Fibroblast of skin of right quadriceps (primary cell): ENCODE measurements at places on chromosomes 1 and 21.

GRCh38 chr21:41435706-41436105 lies 9.7 kb downstream of the MX1 start:
- DNase-seq, result no peak

GRCh38 chr21:40130476-40130875 lies 263.2 kb downstream of the PCP4 start:
- DNase-seq, result no peak

DNA sequence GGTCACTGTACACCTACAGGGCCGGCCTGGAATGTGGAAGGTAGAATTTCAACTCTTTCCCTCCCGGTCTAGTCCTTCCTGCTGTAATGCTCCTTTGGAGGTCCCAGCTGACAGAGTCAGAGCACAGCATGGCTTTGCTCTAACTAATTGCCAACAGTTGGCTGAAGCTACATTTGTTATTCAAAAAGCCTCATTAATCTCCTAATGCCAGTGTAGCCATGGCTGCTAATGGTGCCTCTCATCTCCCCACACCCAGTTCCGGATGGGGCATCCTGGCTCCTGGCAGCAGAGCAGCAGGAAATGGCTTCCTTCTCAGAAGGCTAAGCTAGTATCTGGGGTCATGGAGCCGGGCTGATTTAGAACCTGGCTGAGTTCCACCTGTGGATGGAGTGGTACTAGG lies 18.7 kb upstream of the CAMK1G start:
- DNase-seq, result no peak

- DNase-seq, result peak; percentile 22
These were observed 12.7 kb downstream of the C1QB start for GRCh38 chr1:22665752-22666151.

GRCh38 chr1:243322326-243322725 lies 66.5 kb downstream of the SDCCAG8 start:
- DNase-seq, result no peak

DNA sequence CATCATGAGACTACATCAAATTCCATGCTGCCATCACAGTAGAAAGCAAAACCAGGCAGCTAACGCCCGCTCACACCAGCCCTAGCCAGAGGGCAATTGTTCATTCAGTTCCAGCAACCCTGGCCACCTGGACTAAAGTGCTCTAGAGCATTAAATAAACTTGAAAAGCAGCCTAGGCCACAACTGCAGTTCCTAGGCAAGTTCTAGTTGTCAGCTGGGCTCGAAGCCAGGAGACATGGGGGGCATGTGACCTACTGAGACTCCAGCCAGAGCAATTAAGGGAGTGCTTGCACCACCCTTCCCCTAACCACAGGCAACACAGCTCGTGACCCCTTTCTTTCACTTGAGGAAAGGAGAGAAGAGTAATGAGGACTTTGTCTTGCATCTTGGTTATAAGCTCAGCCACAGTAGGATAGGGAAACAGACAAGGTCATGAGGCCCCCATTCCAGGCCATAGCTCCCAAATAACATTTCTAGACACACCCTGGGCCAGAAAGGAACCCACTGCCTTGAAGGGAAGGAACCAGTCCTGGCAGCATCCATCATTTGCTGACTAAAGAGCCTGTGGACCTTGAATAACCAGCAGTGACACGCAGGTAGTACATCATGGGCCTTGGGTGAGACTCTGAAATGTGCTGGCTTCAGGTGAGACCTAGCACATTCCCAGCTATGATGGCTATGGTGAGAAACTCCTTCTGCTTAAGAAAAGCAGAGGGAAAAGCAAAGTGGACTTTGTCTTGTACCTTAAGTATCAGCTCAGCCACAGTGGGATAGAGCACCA lies 77.0 kb downstream of the ZZZ3 start:
- peak; percentile 35 for DNase-seq

DNA sequence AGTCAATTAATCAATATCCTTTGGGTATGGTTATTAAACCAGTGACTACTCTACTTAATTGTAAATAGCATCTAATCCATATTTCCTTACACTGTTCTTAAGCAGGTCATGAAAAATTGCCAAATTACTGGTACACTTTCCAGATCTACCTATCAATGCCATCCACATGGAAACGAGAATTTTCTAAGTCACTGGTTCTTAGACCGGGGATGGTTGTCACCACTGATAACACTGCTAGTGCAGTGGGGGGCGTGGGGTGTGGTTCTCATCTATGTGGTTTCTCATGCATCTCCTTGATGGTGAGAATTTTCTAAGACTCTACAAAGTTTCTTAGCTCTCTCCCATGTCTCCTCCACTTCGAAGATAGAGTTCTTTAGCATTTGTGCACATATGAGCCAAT lies 63.7 kb upstream of the COG2 start:
- no peak for DNase-seq

DNA sequence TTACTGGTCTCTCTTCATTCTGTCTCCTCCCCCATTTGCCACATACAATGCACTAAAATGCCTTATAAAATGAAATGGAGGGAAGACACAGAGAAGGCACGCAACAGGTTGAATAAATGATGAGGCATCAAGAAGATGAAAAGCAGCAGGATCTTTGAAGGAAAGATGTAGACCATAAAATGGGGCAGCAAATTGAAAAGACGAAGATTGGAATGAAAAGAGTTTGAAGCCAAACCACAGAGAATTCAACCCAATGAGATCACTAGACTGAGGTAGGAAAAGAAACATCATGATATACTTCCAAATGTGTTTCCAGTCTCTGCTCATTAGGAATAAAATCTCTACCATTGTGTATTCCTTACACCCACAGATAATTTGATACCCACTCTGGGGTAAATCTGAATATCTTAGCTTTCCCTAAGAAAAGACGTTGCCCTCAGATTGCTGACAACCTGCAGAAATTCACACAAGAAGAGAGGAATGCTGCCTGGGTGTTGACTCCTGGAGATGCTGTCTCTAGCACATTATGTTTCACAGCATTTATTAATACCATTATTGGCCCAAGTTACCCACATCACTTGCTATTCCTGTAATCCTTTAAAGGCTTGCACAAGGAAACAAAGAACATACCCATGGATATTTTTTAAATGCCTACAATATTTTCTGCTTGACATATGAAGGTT lies 230.9 kb downstream of the LTN1 start:
- peak; percentile 79 for DNase-seq

- DNase-seq, result peak; percentile 96
These were observed 11.1 kb downstream of the IFFO2 start for GRCh38 chr1:18945401-18945849.

GRCh38 chr1:170481000-170481399 lies 51.0 kb upstream of the GORAB start:
- no peak for DNase-seq

DNA sequence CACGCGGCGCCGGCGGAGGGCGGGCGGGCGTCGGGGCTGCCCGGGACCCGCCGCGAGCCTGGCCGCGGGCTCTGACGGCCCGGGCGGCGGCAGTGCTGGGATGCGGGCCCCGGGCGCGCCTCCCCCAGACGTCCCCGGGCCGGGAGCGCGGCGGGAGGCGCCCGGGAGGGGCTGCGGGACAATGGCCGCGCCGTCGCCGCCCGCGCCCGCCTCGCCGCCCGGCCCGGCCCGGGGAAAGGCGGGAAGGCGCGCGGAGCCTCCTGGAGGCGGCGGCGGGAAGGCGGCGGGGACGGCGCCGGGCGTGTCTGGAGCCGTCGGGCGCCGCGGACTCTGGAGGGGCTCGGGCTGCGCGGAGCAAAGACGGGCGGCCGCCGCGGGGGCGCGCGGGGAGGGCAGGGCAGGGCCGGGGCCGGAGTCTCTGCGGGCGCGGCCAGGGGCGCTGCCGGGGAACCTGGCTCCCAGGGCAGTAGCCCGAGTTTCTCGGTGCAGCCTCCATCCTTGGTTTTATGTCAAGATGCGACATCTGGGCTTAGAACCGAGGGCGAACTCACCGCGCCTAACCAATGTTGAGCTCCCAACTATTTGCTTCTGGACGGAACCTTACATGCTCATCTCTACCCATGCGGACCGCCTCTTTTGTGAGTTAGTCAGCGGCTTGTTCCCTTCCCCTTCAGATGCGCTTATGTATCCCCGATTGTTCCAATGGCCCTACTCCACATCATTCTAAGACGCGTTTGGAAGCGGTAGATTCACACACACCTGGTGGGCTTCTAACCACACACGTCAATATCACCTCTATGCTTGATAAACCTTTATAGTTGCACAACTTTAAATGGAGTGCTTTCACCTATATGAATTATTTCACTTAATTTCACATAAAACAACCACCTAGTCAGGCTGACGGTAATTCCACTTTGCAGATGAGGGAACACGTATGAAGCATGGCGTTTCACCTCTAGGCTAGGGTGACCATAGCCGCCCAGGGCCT lies 651 bp downstream of the ZBTB8A start:
- DNase-seq, result peak; percentile 40

- no peak for DNase-seq
These were observed 160.2 kb upstream of the KAZN start for GRCh38 chr1:14438127-14438769.

- DNase-seq, result no peak
These were observed 39.6 kb downstream of the RGS5 start for GRCh38 chr1:163163163-163163562.

GRCh38 chr21:34670220-34670961 lies 1.6 kb downstream of the CLIC6 start:
- no peak for DNase-seq

- no peak for DNase-seq
These were observed 1.2 kb downstream of the OLIG1 start for GRCh38 chr21:33070998-33071769.

GRCh38 chr1:193060406-193060805 lies 994 bp downstream of the RO60 start:
- no peak for DNase-seq

- peak; percentile 62 for DNase-seq
These were observed 51.4 kb downstream of the KIF21B start for GRCh38 chr1:200971955-200972711.

- no peak for DNase-seq
These were observed 691.4 kb downstream of the ADGRL2 start for GRCh38 chr1:82492159-82492558.

GRCh38 chr1:27418326-27419185 lies 26.1 kb downstream of the GPR3 start:
- DNase-seq, result peak; percentile 94

DNA sequence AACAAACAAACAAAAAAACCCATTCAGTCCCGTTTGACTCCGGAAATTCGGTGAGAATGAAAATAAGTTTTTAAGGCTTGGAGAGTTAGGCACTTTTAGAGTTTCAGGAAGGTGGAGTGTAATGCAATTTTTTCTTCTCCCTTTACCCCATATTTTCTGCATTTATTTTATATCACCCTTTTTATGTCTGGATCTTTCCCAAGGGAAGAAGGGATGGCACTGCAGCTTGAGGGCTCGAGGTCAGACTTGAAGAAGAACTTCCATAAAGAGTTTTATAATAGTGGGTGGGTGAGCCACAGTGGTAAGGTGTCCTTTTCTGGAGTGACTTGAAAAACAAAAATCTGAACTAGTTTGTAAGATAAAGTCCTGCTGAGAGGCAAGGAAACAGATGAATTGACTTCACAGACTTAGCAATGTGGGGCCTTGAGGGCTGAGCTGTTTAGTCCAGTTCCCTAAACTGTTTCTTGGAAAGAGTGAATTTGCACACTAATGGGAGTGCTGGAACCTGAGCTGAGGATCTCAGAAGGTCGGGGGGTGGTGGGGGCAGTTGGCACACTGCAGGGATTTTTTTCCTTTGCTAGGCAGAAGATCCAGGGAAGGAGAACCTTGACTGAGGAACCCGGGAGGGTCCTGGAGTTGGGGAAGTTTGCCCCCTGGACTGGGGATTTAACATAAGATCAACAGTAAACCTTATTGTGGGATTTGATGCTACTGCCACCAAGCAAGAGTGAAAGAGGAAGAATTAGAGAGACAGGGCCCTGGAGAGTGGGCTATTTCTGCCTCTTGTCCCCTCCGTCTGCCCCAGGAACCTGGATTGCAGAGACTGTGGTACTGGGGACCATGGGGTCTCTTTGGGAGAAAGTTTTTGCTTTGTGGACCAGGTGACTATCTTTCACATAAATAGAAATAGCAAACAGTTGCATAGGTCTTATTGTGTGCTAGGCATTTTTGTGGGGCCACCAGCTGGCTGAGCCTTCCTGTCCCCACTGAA lies 1.8 kb upstream of the MEX3A start:
- no peak for DNase-seq
